Thymus (tissue), 14 donors: ENCODE measurements at places on chromosomes 7 and 10.

GRCh38 chr7:106041140-106041717 is 70.9 kb downstream of the SYPL1 start:
- DNase-seq: no peak

GRCh38 chr10:13425397-13425796 is 77.3 kb upstream of the SEPHS1 start:
- no peak for DNase-seq

DNA sequence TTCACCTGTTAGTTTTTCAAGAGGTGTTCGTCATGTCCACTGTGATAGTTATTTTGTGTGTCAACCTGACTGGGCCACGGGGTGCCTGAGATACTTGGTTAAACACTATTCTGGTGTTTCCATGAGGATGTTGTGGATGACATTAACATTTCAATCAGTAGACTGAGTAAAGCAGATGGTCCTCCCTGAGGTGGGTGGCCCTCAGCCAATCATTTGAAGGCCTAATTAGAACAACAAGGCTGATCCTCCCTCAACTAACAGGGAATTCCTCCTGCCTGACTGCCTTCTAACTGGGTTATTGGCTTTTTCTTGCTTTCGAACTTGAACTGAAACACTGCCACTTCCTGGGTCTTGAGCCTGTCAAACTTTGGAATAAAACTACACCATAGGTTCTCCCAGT is 75.8 kb downstream of the ENO4 start:
- no peak for DNase-seq

- no peak for DNase-seq
Observed at GRCh38 chr10:44908066-44908749, 2.9 kb upstream of the TMEM72 start.

GRCh38 chr7:67401492-67401891 is 404.9 kb downstream of the TYW1 start:
- DNase-seq: no peak

DNA sequence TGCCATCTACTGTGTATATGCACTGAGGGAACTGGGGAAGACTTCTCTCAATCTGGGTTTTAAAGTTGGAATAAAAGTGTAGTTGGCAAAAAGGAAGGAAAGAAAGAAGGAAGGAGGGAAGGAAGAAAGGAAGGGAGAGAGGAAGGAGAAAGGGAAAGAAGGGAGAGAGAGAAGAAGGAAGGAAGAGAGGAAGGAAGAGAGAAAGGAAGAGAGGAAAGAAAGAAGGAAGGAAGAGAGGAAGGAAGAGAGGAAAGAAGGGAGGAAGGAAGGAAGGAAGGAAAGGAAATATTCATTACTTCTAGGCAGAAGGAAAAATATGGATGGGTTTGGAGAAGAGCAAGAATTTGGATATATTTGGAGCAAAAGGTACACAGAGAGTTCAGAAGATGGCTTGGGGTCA is 343.6 kb upstream of the AUTS2 start:
- no peak for DNase-seq

- DNase-seq: no peak
Observed at GRCh38 chr10:117137911-117138642, at the start of gene VAX1. VAX1 (minus strand) TSS chr10:117138270; CDS start chr10:117138056, 214 bp downstream.

GRCh38 chr10:100749309-100750217 is 4.2 kb downstream of the PAX2 start:
- no peak for DNase-seq
